ENCODE measurements at places on chromosomes 7 and 10.

GRCh38 chr7:2821842-2822507, 22.1 kb downstream of the GNA12 start:
- DNase-seq, result no peak

- DNase-seq, result no peak
Observed at GRCh38 chr7:45975847-45976484, 54.9 kb upstream of the IGFBP3 start.

DNA sequence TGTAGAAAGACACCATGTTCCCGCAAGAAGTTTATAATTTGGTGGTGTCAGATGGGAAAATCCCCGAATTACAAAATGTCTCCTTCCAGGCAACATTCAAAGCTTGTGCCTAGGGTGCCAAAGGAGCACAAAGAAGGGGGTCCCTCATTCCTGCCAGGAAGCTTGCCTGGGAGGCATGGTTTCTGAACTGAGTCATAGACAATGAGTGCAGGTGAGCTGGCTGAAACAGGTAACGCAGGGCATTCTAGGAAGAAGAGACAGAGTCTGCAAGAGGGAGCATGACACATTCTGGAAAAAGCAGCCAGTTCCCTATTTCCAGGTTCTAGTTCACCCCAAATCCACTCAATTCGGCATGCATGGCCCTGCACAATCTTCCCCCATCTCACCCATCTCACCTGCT, 11.9 kb upstream of the CALU start:
- DNase-seq, result no peak

DNA sequence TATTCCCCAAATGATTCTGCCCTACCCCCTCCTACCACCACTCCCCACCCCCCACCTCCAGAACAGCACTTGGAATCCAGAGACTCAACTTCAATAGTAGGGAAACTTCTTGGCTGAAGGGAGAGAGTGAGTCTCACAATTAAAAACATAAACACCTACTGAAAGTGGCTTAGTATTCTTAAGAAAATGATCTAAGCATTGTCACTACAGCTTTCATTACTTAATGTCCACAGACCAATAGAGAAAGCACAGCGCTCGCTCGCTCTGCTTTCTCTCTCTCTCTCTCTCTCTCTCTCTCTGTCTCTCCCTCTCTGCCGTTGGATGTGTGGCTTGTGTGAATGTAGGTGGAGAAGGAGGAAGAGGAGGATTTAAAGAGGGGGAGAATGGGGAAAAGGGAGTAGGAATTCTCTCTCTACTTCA, 1.5 kb upstream of the SEMA3A start:
- DNase-seq, result peak; percentile 69

DNA sequence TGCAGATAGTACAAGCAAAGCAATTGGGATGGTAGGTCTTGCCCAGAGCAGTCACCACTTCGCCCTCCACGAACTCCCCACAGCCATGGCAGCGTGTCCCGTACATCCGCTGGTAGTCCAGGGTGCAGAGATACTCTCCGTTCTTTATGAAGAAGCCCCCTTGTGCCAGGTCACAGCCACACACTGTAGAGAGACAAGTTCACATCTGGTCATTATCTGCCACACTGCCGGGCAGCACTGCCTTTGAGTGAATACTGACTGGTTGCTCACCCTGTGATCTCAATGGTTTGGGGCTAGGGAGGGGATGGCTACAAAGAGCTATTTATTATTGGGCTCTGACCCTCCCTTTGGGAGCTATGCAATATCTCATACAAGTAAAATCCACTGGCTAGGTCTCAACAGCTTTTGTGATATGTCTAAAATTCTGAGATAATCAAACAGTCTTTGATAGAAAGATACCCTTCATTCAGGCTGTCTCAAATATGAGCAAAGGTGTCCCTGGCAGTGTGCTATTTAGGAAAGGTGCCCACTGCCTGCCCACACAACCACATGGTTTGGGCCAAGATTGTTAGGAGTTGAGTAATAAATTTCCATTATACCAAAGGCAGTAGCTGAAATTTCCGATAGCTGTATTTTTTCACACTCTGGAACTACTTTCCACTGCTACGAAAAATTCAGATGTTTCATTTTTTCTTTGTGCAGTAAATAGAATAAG, 82.5 kb downstream of the ABLIM1 start:
- no peak for DNase-seq

DNA sequence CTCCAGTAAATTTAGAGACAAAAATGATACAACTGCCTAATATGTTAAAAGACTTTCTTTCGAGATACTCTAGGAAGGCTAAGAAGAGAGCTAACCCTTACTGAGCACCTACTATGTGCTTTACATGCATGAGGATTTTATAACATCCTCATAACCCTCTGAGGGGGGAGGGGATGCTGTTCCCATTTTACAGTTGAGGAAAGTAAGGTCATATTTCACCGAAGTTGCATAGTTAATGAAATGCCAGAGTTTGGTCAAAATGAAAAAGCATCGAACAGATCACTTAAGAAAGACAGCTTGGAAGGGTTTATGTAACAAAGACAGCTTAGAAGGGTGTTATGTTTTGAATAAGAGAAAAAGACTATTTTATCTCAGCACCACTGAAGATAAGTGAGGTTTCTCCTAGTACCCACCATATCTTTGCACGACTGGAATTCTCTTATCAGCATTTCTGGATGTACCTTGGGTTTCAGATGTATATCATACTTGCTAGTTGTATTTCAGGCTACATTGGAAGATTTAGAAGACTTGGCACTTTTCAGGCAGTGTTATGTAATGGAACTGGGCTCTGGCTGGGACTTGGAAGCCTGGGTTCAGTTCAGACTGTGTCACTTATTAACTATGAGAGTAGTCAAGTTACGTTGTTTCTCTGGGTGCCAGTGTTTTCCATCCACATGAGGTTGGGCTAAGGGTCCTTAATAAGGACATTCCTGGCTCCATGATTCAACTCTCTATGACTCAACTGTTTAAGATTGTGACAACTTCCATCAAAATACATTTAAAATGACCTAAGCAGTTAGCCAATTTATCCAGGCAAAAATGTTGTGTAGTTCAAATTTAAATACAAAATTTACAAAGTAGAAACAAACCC, 6.0 kb downstream of the RHOBTB1 start:
- no peak for DNase-seq

DNA sequence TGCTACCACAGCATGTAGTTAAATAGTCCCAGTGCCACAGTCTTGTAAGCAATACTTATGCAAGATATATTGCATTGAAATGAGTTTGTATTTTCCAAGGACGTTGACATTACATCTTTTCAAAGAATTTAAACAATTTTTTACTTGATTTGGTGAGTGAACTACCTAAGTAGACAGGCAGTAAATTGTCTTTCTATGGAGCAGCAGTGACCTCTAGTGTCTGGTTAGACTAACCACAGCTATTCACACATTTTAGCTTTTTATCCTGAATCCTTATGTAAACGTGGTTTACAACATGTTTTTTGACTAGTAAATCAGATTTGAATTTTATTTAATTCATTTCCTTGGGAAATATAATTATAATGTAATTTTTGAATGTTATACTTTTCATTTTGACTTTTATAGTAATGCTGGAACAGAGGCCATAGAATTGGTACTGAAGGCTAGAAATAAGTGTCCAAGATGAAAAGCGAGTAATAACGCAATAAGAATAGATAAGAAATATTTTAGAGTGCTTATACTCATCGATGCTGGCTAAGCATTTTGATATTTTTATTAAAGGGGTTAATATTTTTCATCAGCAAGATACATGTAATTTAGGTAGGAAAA, 5.6 kb downstream of the LRRTM3 start:
- peak; percentile 66 for DNase-seq

- DNase-seq, result no peak
Observed at GRCh38 chr7:40884241-40884640, 749.4 kb downstream of the SUGCT start.

DNA sequence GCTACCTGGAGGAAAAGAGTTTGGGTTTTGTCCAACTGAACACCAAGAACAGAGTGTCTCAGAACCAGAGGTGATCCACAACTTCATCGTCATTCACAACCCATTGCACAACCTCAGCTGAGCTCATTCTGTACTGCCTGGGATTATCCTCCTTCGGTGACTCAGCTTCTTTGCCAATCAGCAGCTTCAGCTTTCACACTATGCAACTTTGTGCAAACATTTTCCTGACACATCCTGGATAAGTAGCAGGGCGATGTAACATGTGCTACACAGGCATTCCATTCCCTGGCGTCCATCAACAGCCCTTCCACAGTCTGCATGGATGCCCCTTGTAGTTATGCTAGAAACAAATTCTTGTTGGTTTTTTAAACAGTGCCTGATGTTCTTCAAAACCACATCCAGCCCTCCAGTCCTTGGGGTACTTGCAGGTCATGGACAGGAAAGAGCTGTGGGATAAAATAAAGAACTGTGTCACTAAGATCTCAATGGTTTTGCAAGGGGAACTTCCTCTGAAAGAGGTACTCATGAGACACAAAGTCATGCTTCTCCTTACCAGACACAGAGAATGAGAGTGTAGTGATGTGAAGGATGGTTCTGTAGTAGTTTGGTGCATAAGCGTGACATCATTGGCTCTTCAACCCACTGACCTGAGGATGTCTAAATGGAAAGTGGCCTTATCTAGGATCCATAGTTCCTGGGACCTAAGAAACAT, 478.5 kb downstream of the KIF20B start:
- DNase-seq, result peak; percentile 78

- DNase-seq, result no peak
Observed at GRCh38 chr7:155084969-155085368, 14.8 kb downstream of the HTR5A start.

- no peak for DNase-seq
Observed at GRCh38 chr7:68707159-68707558, 891.1 kb upstream of the AUTS2 start.

DNA sequence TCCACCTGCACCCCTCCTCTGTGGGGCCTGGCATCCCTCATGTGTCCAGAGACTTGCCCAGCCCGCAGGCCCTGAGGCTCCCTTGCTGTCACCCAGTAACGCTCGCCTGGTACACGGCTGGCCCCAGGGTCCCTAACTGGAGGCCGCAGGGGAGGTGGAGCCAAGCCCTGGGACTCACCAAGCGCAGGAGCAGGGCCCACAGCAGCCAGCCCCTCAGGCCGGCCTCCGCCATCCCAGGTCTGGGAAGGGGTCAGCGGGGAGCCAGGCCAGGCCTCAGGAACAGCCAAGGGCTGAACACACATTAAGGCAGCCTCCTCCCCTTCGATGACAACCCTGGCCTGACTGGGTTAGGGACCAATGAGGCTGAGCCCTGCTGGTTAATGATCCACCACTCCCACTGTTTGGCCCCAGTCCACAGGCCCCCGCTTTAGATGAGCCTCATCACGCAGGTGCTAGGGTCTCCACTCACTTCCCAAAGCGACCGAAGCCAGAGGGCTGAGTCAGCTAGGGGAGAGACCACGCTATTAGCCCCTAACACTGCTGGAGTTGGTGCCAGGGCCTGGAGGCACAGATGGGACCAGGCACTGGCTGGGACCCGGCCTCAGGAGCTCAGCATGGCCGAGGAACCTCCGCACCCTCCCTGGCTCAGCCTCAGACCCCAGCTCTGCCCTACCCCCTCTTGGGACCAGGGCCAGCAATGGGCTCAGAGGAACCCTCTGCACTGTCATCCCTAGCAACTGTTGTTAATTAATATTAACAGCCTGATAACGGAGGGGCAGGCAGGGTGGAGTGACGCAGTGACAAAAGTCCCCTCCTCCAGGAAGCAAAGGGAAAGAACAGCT, at the start of gene NPC1L1:
TSS of gene NPC1L1 (minus strand) at position 303 of the 842 bp plus-strand sequence. CDS start at position 232, 71 bp downstream.
- DNase-seq, result no peak

DNA sequence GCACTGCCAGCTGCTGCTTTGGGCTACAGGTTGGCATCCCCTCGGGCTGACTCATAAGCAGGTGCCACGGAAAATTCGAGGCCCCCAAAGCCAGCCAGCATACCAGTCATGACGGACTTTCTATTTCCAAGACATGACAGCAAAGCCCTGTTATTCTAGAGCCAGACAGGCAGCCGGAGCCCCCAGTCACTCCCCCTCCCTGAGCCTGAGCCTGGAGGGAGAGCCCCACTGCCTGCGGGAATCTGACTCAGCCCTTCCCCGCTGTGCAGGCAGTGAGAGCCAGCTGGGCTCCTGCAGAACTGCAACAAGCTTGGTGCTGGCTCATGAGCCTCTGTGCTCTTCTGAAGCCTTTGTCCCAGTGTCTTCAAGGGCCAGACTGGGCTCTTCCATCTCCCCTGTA, 15.8 kb downstream of the BTBD16 start:
- no peak for DNase-seq

- no peak for DNase-seq
Observed at GRCh38 chr7:148773334-148773733, 74.6 kb downstream of the CUL1 start.

- no peak for DNase-seq
Observed at GRCh38 chr7:150938566-150938965, 39.6 kb downstream of the KCNH2 start.
